ENCODE measurements at places on chromosomes 2 and 18.
A peak's percentile ranks its signal among the peaks of the same experiment; 100 is the strongest.

DNA sequence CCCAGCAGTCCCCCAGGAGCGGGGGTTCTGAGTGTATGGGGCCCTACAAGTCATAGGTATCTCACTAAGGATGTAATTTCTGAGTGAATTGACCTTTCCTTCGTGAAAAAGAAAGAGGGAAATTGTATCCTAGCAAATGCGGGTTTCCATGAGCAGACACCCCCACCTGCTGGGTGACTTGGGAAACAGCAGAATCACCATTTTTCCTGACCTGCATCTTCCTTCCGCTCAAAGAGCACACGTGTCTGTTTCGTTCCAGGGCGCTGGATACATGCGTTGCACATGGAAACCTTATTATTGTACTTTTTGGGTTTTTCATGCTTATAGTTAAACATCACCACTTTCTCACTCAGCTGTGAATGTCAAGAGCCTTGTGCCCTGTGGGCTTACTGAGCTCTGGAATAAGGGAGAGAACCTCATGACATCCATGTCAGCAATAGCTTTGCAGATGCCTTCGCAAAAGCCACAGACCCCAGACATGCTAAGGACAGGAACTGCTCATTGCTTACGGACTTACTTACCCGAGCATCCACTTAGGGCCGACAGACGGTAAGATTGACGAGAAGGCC is 132.8 kb downstream of the TPO start:
- DNase-seq: peak; percentile 77

DNA sequence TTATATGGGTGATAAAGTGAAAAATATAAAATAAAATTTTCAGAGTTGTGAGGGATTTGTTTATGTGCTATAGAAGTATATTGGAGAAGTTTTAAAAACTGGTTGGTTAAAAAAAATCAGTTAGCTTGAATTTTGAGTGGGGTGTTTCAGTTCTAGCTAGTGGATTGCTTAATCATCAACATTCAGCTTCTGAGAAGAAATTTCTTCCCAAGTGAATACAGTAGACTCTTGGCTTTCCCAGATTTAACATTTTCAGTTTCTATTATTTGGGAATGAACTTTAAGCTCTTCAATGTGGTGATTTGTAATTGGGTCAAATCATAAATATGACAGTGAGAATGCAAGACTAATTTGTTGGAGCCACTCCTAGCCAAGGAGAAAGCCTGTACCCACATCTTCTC is 120.8 kb downstream of the PLCL1 start:
- no peak for DNase-seq

- no peak for DNase-seq
Observed at GRCh38 chr18:7089369-7089768, 28.2 kb downstream of the LAMA1 start.

- no peak for DNase-seq
Observed at GRCh38 chr2:54914637-54915036, 135.6 kb downstream of the RTN4 start.

DNA sequence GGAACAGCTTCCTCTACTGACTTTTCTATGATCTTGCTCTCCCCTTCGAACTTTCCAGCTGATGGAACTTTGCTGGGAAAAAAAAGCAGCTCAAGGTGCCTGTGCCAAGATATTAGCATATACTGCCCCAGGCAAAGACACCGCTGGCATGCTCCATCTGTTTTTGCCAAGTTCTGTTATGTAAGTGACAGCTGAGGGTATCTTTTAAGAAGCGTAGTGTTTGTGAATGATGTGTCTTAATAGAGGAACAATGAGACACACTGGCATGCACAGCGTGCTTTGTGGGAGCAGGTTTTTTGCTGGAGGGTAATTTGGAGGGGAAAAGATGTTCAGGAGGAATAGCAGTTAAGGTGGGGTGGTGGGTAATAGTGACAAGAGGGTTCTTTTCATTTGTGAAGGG is 47.8 kb downstream of the SLC4A3 start:
- DNase-seq: no peak

DNA sequence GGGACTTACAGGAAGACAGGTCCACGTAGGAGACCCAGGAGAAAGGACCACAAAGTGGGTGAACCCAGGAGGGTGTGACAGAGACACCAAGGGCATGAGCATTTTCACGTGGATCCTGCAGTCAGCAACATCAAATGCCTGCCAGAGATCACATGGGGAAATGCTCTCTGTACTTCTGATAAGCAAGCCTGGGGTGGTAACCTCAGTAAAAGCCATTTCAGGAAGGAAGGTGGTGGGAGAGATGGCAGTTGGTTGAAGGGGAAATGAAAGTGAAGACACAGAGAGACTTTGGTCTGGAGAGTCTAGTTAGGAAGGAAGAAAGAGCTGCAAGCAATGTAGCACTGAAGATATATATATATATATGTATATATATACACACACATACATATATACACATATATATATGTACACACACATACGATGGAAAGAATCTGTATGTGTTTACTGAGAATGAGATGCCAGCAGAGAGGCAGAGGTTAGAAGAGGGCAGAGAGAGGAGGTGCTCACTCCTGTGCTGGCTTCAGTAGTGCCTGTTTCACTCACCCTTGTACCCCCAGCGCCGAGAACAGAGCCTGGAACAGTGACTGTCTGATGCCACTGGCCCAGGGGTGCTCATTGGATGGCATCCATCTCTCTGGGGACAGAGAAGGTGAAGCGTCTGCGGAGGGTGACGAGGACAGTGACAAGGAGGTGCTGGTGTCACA is 314.9 kb downstream of the AFF3 start:
- DNase-seq: no peak

DNA sequence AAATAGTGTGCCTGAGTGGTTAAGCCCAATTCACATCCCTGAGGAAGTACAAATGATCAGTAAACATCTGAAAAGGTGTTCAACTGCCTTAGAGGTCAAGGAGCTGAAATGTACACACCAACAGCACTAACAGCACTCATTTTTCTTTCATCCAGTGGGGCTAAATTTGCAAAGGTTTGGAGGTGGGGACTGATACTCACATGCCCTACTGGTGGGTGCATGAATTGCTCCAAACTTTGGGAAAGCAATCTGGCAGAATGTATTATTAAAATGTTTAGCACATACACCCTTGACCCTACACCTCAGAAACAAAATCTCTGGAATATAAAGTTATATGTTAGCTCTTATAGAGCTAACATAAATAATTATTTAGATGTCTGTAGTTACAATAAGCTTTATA is 19.0 kb upstream of the FAM178B start:
- DNase-seq: no peak

DNA sequence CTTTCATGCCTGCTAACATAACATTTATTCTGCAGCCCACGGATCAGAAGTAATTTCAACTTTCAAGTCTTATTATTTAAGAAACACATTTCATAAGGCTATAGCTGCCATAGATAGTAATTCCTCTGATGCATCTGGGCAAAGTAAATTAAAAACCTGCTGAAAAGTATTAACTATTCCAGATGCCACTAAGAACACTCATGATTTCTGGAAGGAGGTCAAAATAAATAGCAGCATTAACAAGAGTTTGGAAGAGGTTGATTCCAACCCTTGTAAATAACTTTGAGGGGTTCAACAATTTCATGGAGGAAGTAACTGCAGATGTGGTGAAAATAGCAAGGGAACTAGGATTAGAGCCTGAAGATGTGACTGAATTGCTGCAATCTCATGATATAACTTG is 77.6 kb downstream of the CCDC148 start:
- no peak for DNase-seq

DNA sequence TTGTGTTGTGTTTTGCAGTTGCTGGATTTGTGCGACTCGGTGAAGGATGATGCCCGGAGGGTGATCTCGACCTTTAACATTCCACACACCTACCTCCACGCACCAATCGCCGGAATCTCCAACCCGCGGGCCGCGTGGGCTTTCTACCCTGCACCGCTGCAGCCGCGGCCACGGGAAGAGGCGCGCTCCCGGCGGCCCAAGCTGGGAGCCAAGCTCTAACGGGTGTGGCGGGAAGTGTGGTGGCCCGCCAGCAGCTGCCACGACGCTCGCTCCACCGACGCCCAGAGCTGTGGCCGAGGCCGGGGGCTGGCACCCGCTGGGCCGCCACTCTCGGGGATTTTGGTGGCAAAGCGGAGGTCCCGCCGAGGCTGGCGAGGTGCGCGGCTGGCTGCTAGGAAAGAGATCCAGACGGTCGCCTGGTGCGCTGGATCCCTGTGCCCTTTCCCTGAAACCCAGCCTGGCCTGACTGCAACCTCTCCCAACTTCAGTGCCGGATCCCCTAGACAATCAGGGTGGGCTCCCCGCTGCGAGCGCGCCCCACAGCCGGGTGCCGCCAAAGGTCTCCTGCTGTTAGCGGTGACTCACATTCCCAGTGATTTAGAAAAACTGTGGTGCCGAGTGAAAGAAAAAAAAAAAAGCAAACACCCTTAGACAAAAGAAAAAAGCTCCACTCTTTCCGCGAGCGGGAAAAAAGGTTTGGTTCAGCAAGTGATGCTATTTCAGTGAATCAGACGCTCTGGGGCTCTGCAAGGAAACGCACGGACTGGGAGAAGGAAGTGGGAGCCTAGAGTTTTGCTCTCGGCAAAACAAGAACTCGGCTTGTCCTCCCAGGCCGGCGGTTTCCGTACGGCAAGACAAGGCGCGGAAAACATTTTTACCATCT is 2.9 kb upstream of the BCL2L11 start:
- DNase-seq: peak; percentile 53

DNA sequence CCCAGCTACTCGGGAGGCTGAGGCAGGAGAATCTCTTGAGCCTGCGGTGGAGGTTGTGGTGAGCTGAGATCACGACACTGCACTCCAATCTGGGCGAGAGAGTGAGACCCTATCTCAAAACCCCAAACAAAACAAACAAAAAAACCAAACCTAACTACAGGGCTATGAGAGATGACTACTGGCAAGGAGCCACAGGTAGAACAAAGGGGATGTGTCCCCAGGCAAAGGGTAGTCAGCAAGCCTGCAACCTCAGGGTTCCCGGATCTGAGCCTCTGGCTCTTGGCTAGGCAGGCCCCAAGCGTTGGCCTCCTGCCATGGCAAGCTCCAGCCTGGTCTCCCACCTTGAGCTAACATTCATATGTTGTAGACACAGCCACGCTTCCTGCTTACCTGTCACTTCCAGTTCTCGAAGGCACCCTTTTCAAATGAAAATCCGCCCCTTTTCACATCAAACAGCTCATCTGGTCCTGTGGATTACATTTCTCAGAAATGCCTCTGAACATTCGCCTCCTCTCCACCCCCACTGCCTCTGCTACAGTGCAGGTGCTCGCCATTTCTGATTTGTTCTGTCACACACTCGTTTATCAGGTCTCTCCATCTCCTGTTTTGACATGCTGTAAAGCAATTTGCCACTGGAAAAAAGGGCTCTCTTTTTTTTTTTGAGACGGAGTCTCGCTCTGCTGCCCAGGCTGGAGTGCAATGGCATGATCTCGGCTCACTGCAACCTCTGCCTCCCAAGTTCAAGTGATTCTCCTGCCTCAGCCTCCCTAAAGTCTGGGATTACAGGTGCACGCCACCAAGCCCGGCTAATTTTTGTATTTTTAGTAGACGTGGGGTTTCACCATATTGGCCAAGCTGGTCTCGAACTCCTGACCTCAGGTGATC is 13.1 kb upstream of the ACTR3 start:
- no peak for DNase-seq

- DNase-seq: no peak
Observed at GRCh38 chr2:179044500-179044899, 5.4 kb downstream of the CCDC141 start.

DNA sequence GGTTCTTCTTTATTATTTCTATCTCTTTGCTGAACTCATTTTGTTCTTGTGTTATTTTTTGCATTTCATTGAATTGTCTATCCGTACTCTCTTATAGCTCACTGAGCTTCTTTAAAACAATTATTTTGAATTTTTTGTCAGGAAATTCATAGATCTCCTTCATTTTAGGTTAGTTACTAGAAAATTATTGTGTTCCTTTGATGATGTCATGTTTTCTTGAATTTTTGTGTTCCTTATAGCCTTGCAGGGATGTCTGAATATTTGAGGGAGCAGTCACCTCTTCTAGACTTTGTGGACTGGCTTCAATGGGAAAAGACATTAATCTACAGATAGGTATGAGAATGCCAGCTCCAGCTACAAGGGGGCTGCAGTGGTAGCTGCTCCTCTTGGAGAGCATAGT is 20.7 kb upstream of the OSBPL6 start:
- DNase-seq: no peak

GRCh38 chr2:75023666-75024455 is 65.4 kb downstream of the POLE4 start:
- no peak for DNase-seq

- DNase-seq: no peak
Observed at GRCh38 chr2:86171295-86171694, 24.0 kb downstream of the IMMT start.

DNA sequence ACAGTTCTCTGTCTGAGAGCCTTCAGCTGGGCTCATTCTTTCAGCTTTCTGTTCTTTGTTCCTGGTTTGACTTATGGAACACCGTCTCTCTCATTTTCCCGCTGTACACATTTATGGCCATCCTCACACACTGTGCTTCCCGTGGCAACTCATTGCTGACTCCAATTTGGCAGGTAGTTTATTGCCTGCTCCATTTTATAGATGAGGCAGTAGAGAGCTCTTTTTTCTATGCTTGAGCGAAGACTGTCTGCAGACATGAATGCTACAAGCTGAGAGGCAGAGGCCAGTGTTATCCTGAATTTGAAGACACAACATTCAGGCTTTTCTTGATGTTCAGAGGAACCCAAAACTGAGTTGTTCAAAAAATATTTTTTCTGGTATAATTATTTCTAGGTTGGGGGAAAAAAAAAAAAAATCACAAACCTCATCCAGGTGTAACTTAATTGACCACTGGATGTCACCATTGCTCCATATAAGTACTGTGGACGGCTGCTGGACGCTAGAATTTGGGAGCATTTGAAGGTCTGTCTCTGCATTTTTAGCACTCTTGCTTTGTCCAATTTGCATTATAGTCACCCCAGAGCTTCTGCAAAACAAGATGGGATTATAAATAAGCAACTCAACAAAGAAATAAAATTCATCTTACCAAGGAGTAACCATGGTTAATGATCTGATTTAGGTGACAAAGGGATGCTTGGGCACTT is 83.5 kb downstream of the HRH4 start:
- DNase-seq: no peak

DNA sequence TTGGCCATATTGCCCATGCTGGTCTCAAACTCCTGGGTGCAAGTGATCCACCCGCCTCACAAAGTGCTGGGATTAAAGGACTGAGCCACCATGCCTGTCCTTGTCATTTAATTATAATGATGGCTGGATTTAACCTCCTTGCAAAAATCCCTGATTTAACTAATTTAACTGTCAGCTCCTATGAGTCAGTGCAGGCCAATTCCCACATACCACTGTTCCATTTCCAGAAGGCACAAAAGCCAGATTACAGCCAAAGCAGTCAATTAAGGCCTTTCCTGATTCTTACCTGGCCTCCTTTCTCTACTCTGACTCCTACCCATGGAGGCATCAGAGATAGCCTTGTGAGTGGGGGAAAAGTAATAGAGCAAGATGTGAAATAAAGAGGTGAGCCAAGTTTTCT is 12.3 kb upstream of the SLC35F5 start:
- DNase-seq: no peak

GRCh38 chr2:160479269-160479668 is 14.3 kb downstream of the RBMS1 start:
- DNase-seq: no peak

DNA sequence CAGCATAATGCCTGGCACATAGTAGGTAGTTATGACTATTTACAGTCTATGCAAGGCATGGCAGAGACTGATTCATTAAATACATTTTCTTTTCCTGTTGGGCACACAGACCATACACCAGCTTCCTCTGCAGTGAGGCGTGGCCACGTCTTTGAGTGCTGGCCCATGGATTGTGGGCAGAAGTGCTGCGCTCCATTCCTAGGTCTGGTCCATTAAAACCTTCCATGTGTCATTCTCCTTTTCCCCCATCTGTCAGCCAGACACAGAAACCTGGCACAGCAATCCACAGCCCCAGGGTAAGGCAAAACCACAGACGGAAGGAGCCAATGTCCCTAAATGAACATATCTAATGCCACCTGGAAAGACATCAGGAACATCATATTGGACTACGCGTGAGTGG is 141.9 kb downstream of the TTC32 start:
- no peak for DNase-seq

Measured in hepatic stellate cell (primary cell).